ENCODE measurements at places on chromosomes 6 and 20. TPM values are rescaled to one million over a fixed set of nuclear protein-coding genes. Genes with fewer than 3 reads are reported as not detected.

RBBP8NL gene
- 0.25 TPM for total RNA-seq

RAET1L gene
- total RNA-seq, result 0.44 TPM

TMC2 gene
- not detected for total RNA-seq

BCAS4 gene
- total RNA-seq, result 30.7 TPM

SLC32A1 gene
- not detected for total RNA-seq

All from A549 treated with GW870086 at 1 μM for 4 hours (cell line).